ENCODE measurements at places on chromosomes 7 and 10.

DNA sequence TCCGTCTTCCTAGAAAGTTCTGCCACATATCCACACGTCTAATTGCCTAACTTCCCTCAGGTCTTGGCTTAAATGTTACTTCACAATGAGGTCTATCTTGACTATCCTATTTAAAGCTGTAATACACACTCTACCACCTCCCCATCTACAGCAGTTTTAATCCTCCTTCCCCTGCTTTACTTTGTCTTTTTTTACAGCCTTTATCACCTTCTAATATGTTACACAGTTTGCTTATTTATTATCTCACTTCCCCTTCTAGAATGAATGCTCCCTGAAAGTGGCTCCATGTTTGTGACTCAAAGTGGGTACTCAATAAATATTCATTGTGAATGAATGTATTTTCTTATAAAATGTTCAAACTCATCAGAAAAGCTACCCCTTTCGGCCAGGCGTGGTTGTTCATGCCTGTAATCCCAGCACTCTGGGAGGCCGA lies 13.6 kb upstream of the MICU1 start:
- DNase-seq: no peak

DNA sequence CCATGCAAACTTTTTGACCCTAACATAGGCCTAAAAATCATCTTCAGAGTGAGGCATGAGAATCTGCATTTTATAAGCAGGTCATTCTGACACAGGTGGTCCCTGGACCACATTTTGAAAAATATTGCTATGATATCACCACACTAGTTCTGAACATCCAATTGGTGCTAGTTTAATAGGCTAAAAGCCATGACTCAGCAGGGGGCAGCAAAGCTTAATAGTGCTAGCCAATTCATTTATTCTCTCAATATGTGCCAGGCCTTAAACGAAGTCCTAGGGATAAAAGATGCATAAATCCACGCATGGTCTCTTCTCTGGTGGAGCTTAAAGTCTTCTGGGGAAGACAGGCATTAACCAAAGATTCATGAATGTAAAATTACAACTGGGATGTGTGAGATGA lies 10.2 kb upstream of the SLC25A28 start:
- DNase-seq: no peak

- DNase-seq: no peak
These were observed 177.6 kb downstream of the PRKAG2 start for GRCh38 chr7:151699147-151699927.

- DNase-seq: no peak
These were observed 17.9 kb upstream of the HIBADH start for GRCh38 chr7:27680610-27681009.

DNA sequence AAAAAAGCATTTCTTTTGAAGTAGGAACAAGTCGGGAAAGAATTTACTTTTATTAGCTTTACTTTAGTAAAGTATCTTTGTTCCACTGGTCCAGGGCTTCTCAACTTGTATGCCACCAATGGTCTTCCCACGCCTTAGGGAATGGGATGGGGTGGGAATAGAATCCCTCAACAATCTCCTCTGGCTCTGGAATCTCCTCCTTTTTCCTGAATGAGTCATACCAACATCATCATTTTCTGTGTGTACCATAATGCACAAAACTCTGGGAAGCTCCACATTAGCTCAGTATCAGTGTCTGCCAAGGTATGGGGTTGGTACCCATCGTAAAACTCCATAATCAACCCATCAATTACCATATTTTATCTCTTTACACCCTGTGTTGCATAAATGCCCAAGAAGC lies 159.4 kb upstream of the BMPER start:
- DNase-seq: no peak

DNA sequence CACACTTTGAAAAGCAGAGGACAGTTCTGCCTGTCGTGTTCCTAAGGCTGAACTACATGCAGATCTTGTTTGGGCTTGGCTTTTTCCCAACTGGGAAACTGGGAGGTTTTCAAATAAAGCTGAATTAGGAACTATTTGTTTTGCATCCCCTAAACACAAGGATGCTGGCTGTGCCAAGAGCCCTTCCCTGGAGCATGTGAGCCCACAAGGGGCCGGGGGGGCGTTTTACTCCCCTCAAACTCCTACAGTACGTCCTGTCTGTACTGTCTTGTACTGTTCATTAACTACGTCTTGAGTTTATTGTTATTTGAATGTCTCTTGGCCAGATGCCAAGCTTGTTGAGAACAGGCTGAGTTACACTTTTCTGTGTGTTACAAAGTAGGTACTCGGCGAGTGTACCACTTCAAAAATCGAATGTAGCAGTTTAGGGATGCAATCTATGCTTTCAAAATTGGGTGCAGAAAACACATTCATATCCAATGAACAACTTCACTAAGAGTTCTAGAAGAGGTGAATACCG lies 94.9 kb downstream of the GFRA1 start:
- DNase-seq: no peak

GRCh38 chr7:129453510-129454248 lies 19.4 kb downstream of the STRIP2 start:
- DNase-seq: no peak

DNA sequence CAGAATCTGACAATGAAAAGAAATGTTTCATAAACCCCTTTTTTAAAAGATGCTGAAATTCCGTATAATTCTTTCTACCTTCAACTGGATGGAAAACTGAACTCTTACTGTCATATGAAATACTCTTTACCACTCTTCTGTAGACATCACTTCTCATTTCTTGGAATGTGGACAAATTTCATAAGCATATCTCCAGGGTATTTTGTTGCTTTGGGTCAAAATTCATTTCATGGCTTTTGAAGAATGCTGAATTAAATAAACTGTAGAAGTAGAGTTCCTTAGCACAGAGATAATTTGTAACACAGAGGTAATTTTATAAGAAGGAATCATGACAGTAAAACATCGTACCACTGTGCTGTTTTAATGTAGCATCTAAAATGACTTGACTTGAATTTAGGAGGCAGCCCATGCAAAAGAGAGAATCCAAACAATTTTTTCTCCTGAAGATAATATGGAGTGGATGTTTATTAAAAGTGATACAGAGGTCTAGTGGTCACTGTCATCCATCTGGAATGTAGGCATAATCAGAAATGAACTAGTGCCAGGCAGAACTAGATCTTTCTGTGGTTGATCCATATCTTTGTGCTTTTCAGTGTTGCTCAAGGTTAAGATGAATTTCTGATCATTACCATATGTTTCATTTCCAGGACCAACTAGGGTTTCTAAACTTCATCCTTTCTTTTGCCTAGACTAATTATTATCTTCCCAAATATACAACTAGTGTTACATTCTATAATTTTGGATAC lies 492.0 kb downstream of the KIF20B start:
- no peak for DNase-seq

Data from NCI-H2171 (cell line).